ENCODE measurements at places on chromosomes 5 and 9.

DNA sequence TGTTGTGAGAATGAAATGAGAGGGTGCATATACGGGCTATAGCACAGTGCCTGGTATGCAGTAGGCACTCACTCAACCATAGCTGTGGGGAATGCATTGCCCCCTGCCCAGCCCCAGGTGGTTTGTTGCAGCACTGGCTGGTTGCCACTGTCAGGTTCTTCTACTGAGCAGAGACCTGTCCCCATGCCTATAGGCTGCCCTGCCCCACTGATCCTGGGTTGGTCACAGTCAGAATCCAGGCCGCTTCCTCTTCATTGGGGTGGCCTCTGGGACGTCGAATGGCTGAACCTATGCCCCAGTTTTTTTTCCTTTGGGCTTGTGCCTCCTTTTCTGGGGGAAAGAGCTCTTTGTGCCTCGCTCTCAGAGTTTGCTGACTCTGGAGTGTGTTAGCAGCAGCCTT is 74.6 kb downstream of the RGS3 start:
- DNase-seq = no peak

DNA sequence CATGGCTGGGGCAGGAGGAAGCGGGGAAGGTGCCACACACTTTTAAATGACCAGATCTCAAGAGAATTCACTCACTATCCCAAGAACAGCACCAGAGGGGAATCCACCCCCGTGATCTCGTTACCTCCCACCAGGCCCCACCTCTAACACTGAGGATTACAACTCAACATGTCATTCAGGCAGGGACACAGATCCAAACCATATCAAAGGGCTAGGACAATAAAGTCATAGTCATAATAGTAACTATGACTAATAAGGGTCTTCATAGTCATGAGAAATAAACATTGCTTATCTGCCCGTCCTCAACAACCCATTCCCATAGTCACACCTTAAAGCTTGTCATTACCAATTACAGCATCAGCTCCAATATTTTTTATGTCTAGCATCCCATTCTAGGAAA is 65.3 kb upstream of the SMC2 start:
- no peak for DNase-seq

DNA sequence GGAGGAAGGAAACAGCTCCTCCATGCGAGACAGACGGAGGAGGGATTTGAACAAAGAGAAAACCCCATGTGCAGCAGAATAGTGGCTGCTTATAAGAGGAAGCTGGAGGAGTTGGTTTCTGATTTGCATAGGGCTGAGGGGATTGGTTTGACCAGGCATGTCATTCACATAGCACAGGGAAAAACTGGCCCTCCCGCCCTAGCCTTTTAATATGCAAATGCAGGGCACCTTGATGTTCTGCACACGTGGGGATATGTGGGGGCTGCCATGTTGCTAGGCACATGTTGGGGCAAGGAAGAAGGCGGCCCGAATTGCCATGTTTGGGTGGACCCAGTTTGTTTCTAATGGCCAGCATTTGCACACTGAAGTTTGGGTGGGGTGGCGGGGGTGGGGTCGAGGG is 42.2 kb downstream of the OSMR start:
- DNase-seq = no peak

DNA sequence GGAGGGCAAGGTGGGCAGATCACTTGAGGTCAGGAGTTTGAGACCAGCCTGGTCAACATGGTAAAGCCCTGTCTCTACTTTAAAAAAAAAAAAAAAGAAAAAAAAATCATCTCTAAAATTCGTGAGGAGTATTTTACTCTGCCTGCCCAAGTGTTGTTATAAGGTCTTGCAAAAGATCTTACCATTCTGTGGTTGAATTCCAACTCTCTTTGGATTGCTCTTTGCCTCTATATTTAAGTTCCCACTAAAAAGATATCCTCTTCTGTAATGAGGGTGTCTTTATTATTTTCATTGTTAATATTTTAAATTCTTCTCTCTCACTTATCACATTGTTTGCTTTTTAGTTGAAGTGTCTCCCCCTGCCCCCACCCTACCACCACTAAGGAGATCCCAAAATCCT is 33.4 kb downstream of the CREBRF start:
- no peak for DNase-seq

DNA sequence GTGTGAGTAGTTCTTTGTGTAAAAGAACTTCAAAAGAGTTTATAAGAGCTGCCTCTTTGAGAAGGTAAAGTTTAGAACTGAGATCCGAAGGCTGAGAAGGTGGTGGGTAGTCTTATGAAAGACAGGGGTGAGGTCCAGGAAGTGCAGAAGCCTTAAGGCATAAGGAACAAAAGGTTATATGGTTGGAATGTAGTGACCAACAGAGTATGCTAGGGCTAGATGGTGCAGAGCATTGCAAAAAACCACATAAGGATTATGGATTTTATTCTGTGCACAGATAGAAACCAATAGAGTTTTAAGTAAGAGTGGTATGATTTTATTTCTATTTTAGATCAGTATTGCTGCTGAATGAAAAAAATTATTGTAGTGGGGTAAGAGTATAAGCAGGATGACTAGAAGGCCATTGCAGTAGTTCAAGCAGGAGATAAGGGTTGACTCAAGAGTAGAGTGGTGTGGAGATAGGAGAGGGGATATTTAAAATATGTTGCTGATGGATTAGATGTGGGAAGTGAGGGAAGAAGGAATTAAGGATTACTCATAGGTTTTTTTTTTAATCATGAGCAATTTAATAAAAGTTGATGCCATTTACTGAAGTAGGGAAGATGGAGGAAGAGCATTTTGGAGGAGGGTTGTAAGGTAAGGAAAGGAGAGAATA is 3.7 kb downstream of the RECK start:
- no peak for DNase-seq

GRCh38 chr5:32283539-32284377 is 29.0 kb downstream of the MTMR12 start:
- no peak for DNase-seq

- DNase-seq = no peak
Observed at GRCh38 chr9:77819657-77820056, 171.5 kb upstream of the GNA14 start.

- DNase-seq = no peak
Observed at GRCh38 chr5:96001262-96001661, 39.6 kb upstream of the ELL2 start.

- no peak for DNase-seq
Observed at GRCh38 chr9:129064499-129064908, 16.4 kb upstream of the DOLPP1 start.

- no peak for DNase-seq
Observed at GRCh38 chr9:129440435-129441186, 180.3 kb downstream of the C9orf50 start.

GRCh38 chr9:26682796-26683496 is 209.7 kb downstream of the CAAP1 start:
- DNase-seq = no peak

GRCh38 chr5:132456296-132456986 is 34.1 kb downstream of the IRF1 start:
- DNase-seq = no peak

DNA sequence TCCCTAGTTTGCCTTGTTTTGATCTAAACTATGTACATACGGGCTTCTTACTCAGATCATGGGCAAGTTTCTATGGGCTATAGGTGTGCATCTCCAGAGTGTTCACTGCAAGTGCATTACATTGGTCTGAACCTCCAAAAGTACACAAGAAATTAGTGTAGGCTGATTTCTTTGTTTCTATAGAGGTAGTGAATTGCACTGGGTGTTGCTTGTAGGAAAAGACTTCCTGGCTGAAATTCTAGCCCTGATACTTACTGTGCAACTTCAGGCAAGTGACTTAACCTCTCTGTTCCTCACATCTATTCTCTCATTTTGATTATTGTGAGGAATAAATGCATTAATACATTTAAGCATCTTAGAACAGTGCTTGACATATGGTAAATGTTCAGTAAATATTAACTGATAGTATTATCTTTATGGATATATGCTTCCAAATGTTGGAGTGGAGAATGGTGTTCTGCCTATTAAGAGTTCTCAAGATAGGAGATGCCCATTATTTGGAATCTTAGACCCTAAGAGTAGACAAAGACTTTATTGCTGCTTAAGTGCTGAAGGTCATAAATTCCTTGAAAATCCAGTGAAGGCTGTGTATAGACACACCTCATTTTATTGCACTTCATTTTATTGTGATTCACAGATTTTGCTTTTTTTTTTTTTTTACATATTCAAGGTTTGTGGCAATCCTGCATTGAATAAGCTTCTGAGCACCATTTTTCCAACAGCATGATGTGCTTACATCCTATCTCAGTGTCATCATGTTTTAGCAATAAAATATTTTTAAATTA is 38.4 kb upstream of the TLR4 start:
- no peak for DNase-seq

DNA sequence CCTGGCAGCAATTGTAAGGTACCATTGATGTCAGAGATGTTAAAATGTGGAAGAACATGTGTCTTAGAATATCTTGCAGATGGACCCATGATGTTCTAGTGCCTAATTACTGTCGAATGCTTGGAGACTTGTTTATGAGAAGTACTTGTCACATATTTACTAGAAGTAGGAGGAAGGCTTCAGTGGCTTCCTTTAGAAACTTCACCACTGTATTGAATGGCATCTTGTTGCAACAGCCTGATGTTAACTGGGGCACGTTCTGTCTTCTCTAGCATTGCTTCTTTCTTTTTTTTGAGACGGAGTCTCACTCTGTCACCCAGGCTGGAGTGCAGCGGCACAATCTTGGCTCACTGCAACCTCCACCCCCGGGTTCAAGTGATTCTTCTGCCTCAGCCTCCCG is 16.5 kb downstream of the UGCG start:
- no peak for DNase-seq

GRCh38 chr9:89312222-89312571 is 1.2 kb downstream of the CKS2 start:
- DNase-seq = no peak

DNA sequence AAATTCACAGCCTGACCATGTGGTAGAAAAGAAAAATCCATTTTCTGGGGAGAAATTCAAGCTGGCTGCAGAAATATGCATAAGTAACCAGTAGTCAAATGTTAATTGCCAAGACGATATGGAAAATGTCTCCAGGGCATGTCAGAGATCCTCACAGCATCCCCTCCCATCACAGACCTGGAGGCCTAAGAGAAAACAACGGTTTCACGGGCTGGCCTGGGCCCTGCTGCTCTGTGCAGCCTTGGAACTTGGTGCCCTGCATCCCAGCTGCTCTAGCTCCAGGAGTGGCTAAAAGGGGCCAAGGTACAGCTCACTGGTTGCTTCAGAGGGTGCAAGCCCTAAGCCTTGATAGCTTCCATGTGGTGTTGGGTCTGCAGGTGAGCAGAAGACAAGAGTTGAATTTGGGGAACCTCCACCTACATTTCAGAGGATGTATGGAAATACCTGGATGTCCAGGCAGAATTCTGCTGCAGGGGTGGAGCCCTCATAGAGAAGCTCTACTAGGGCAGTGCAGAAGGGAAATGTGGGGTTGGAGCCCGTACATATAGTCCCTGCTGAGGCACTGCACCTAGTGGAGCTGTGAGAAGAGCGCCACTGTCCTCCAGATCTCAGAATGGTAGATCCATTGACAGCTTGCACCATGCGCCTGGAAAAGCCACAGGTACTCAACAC is 49.7 kb downstream of the PTBP3 start:
- no peak for DNase-seq

DNA sequence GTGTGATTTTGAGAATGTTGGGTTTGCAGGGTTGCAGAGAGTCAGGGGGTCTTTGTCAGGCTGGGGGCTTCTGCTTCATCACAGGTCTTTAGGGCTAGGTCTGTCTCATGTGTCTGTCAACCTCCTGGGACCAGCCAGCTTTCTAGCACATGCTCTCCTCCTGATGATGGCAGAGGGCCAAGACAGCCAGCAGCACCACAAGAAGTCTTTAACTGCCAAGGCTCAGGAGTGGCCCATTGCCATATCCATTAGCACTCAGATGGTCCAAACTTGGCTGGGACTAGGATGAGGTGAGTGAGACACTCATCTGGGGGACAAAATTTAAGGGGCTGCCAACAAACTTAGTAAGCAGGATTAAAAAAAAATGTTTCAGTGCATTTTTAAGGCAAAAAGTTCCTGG is 384.2 kb upstream of the CDH10 start:
- no peak for DNase-seq

GRCh38 chr5:126975796-126976195 is 54.6 kb downstream of the MARCHF3 start:
- no peak for DNase-seq

DNA sequence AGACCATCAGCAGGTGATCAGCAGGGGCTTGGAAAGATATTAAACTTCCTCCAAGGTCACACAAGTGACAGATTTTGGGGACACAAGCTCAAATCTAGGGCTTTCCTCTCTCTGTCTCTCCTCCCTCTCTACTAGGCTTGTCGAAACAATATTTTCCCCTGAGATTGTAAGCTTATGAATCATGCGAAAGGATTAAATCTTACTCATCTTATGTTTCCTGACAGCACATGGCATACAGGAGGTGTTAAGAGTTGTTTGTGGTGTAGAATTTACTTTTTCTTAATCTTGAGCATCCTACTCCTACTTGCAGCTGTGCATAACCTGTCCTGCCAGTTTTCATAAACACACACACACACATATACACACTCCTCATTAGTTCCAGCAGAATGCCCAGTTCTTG is 186.3 kb downstream of the MARCHF11 start:
- no peak for DNase-seq

DNA sequence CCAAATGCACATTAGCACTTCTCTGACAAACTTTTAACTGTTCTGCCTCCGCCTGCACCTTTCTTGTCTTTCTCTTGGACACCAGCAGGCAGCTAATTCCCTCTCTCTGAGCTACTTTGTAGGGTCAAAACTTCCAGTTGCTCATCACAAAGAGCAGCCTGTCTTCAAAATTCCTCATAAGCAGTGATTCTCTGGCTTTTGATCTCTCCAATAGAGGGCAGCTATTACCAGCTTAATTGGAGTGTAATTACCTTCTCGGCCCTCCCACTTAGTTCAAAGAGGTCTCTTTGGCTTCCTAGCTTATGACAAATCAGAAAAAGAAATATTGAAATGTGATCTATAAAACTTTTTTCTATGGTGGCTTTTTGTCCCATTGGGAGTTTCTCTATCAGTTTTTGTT is 43.6 kb upstream of the RAD23B start:
- DNase-seq = no peak

GRCh38 chr5:1005249-1005851 is 3.3 kb upstream of the NKD2 start:
- DNase-seq = no peak

GRCh38 chr9:133677126-133678010 is 41.2 kb downstream of the DBH start:
- DNase-seq = no peak

GRCh38 chr5:65108786-65109743 is 340.3 kb downstream of the CWC27 start:
- DNase-seq = no peak

GRCh38 chr9:99357575-99357974 is 135.5 kb downstream of the SEC61B start:
- no peak for DNase-seq

- no peak for DNase-seq
Observed at GRCh38 chr9:5510989-5511388, 658 bp downstream of the PDCD1LG2 start.

DNA sequence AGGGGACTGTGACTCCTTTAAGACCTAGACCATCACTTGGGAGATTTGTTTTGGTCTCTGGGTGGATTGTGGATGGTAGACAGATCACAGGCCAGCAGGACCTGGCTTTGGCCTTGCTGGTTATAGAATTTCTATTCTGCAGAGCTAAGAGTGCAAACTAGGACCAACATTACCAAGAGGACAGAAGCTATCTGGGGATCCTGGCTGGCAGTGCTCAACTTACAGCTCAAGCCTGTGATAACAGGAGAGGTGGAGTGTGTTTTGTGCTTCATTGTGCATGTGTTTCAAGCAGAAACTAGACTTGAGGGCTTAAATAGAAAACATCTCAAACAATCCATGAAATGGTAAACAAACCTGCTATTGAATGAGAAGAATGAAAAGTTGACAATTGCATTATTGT is 106.7 kb downstream of the ZNF462 start:
- DNase-seq = no peak

Measured in NCI-H2081 treated with DMSO at 0.1 percent for 48 hours (cell line).